ENCODE measurements at places on chromosomes 1 and 21.

DNA sequence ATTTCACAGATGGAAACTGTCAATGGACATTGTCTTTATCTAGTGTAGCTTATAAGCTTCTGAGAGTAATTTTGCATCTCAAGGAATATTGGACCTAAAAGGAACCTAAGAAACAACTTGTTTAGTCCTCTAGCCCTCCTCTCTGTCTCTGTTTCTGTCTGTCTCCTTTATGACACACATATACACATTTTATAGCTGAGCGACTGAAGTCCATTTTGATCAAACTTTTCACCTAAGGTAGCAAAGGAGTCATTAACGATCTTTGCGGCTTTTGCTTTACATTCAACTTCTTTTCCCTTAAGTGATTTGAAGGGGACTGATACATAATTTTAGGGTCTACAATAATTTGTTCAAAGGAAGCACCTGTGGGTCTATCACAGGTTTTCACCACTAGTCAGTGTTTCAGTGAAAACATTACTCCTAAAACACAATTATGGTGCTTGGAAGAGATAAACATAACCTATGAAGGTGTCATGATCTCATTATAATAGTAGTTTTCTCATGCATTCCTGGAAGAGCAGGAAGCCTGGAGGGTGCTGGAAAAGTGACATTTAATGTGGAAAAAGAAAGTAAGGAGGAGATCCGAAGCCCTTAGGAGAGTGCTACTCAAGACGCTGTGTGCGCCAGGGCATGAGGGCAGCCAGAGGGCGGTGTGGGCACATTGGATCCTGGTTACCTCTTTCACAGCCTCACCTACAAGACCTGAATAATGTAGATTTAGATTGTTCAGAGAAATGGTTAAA is 248.6 kb downstream of the DNM3 start:
- DNase-seq = peak; percentile 59

DNA sequence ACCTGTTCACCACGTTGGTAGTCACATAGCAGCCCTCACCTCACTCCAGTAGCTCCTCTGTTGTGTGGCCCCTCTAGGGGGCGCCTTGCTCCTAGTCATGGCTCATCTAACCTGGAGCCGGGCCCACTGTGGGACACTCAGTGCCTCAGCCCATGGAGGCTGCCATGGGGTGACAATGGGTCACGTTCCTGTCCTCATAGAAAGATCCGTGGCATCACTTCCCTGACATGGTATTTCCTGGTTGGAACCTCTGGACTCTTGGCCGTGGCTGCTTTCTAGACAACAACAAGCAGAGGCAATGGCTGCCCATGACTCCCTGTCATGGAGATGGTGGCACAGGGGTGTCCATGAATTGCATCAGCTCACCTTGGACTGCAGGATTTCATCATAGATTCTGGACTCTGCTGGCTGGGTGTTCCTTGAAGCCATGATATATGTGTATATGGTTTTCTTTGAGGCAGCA is 27.5 kb upstream of the SLAMF6 start:
- no peak for DNase-seq

DNA sequence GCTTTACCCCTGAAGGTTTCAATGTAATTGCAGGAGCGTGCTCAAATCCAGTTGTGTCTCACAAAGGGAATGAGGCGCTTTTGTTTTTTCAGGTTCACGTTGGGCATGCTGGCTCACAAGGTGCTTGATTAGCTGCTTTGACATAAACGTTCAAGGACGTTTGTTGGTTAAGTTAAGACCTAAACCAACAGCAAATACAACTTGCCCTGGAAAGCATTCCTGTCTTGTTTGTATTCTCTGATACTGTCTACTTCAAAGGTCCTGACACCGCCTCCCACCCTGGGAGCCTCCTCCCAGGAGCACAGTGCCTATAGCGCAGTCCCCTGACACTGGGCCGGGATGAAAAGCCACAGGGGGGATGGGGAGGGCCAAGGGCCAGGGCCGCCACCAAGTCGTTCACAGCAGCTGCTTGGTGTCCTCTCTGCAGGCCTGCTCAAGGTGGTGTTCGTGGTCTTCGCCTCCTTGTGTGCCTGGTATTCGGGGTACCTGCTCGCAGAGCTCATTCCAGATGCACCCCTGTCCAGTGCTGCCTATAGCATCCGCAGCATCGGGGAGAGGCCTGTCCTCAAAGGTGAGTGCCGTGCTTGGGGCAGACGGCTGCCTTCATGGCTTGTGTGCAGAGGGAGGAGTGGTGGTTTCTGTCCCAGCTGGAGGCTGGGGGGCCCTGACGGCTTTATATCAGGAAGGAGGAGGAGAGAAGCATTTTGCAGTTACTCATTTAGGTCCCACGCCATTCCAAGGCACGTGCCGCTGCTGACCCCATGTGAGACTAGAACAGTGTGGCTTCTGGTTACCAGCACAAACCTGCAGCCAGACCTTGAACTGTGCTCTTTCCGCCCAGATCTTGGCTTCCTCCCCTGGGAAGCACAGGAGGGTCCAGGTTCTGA is 6.1 kb downstream of the FAM3B start:
- DNase-seq = no peak

GRCh38 chr1:40692429-40692895 is 958 bp downstream of the NFYC start:
- DNase-seq = no peak

GRCh38 chr1:198153103-198153502 is 3.7 kb upstream of the NEK7 start:
- no peak for DNase-seq

- DNase-seq = no peak
Measured at GRCh38 chr1:13864760-13865159, 164.8 kb downstream of the PRDM2 start.

GRCh38 chr1:15696956-15697521 is 12.9 kb downstream of the PLEKHM2 start:
- DNase-seq = no peak

DNA sequence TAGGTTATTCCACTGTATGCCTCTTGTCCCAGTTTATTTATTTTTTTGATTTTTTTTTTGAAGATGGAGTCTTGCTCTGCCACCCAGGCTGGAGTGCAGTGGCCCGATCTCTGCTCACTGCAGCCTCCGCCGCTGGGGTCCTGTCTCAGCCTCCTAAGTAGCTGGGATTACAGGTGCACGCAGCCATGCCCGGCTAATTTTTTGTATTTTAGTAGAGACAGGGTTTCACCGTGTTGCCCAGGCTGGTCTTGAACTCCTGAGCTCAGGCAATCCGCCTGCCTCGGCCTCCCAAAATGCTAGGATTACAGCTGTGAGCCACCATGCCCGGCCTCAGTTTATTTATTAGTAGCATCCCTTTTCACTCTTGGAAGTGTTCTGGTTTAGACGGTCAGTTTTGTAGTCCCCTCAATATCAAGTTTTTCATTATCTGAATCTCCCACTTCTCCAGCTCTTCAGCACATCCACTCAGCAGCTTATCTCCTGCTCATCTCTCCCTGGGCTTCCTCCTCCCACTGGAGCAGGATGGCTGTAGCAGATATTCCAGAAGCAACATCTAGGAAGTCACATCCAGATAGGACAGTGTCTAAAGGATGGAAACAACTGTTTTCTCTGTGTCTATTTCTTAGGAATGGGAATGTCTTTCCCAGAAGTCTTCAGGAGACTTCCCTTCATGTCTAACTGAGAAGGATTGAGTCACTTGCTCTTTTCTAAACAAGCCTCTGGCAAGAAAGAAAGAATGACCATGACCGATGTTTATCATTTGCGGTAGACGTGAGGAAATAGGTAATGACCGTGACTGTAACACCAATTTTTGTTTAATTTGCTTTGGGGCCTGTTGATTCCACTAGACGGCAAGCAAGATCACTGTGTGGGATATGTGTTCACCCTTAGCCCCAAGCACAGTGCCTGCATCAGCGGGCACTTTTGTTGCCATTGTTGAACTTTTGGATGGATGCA is 14.4 kb downstream of the CCDC190 start:
- no peak for DNase-seq

GRCh38 chr1:228420968-228421826 is 4.5 kb upstream of the TRIM17 start:
- no peak for DNase-seq

GRCh38 chr1:113949007-113949406 is 19.9 kb downstream of the HIPK1 start:
- no peak for DNase-seq

- DNase-seq = no peak
Measured at GRCh38 chr1:167420510-167420909, 97.8 kb downstream of the CD247 start.

DNA sequence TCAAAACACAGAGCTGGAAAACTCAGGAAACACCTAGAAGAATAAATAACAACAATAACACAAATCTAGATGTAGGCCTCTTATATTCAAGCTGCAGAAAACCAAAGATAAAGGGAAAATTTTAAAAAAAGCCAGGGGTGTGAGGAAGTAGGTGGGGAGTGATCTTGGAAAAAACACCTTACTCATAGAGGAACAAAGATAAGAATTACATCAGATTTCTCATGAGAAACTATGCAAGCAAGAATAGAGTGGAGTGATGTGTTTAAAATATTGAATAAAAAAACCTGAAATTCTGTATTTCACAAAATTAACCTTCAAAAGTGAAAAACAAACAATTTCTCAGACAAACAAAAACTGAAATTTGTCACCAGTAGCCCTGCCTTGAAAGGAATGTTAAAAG is 265.5 kb upstream of the RGS18 start:
- no peak for DNase-seq

GRCh38 chr1:110440877-110441276 is 10.1 kb upstream of the PROK1 start:
- DNase-seq = no peak

- no peak for DNase-seq
Measured at GRCh38 chr21:24727803-24728440, 879.4 kb downstream of the MRPL39 start.

- peak; percentile 37 for DNase-seq
Measured at GRCh38 chr1:223035724-223036478, 107.1 kb downstream of the TLR5 start.

- DNase-seq = no peak
Measured at GRCh38 chr1:36463463-36463802, 751 bp downstream of the MRPS15 start.

- DNase-seq = no peak
Measured at GRCh38 chr1:119895102-119895501, 1.2 kb downstream of the ADAM30 start.
